ENCODE measurements at places on chromosomes 16 and 17.

DNA sequence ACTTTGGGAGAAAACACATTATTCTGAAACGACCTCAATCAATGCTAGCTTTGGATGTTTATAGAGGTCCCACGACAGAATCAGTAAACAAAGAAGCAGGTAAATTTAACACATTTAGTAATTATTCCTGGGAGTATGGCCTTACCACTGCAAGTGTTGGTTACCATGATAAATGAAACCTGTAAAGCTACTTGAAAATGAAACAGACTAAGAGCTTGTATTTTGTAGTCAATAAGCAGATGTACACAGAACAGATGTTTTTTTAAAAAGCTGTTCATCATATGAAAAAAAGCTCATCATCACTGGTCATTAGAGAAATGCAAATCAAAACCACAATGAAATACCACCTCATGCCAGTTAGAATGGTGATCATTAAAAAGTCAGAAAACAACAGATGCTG is 295.3 kb upstream of the XYLT1 start:
- no peak for DNase-seq

DNA sequence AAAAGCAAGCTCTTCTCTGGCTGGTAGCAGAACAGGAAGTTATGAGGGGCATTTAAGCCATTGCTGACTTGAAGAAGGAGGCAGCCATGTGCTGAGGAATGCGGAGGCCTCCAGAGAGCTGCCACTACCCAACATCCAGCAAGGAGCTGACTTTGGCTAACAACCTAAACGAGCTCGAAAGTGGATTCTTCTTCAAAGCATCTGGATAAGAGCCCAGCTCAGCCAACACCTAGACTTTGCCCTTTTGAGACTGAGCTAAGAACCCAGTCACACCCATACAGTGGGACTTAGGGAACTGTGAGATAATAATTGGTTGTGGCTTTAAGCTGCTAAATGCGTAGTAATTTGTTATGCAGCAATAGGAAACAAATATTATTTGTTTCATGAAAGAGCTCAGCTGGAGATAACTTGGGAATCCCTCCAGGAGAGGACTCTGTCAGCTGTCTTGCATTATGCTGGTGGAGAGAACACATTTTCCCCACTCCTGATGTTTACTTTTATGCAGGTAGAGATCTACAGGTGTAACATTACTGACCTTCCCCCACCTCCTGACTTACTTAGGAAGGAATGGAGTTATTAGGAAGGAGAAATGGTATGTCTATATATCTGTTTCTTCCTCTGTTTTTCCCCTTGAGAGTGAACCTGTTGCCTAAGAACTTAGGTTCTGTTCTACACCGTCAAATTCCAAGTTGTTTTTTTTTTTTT is 52.7 kb upstream of the ZNF629 start:
- no peak for DNase-seq

DNA sequence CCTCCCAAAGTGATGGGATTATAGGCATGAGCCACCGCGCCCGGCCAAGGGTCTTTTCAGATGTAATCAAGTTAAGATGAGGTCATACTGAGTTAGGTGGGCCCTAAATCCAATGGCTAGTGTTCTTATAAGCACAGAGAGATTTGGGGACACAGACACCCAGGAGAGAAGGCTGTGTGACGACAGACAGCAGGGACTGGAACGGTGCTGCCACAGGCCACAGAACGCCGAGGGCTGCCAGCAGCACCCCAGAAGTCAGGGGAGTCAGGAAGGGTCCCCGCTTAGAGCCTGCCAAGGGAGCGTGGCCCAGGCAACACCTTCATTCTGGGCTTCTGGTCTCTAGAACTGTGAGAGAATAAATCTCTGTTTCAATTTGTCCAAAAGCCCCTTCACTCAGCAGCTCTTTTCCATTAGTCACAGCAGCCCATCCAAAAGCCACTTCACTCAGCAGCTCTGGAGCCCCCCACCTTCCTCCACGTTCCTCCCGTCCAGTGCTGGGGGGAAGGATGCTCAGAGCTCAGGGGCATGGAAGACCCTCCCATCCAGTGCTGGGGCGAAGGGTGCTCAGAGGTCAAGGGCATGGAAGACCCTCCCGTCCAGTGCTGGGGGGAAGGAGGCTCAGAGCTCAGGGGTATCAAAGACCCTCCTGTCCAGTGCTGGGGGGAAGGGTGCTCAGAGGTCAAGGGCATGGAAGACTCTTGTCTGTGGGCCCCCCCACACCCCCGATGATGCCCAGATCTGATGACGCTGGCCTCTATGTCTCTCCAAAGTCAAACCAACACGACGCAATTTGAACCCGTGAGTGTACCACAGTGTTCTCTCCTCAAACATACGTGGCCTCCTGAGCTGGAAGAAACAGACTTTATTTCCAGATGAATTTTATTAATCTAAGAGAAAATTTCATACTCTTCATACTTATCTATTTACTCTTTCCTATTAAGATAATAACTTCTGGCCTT is 11.9 kb downstream of the RAB40B start:
- DNase-seq: no peak

DNA sequence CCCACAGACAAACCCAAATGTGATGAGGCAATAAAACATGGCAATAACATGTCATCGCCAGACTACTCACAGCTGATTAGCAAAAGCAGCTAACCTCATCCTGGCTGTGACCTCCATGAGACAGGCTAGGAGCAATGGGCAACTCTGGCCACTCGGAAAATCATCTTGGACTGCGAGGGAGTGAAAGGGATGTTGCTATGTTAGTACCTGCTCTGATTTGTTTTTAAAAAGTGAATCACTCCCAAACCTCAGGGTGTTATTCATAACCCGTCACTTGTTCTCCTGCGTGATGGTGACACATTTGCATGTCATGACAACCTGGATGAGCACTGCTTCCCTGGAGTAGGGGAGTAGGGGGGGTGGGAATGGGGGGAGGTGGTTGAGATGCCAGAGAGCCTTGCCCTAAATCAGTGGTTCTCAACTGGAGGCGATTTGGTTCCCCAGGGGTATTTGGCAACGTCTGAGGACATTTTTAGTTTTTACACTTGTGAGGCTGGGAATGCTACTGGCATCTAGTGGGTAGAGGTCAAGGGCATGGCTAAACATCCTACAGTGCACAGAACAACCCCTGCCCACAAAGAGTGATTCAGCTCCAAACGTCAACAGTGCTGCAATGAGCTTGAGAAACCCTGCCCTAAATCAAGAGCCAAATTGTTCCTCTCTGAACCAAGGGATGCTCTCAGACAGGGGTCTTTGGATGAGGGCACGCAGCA is 241.7 kb downstream of the SOX9 start:
- DNase-seq: no peak

GRCh38 chr17:79593205-79593604 is 17.6 kb downstream of the RBFOX3 start:
- DNase-seq: no peak

DNA sequence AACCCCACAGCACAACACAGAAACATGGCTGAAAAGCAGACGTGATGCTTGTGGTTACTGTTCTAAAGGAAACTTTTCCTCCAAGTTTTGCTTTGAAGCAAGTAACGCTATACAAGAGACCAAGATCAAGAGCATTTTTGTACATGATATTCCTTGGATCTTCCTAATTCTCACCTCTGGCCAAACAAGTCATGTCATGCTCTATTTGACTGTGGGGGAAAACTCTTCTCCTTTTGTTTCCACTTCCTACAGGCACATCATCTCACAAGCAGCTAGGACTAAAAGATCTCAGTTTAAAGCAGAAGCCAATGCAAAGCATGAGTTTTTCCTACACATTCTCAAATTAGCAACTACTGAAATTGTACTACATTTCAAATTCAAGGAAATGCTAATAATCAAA is 50.7 kb downstream of the CFDP1 start:
- no peak for DNase-seq

DNA sequence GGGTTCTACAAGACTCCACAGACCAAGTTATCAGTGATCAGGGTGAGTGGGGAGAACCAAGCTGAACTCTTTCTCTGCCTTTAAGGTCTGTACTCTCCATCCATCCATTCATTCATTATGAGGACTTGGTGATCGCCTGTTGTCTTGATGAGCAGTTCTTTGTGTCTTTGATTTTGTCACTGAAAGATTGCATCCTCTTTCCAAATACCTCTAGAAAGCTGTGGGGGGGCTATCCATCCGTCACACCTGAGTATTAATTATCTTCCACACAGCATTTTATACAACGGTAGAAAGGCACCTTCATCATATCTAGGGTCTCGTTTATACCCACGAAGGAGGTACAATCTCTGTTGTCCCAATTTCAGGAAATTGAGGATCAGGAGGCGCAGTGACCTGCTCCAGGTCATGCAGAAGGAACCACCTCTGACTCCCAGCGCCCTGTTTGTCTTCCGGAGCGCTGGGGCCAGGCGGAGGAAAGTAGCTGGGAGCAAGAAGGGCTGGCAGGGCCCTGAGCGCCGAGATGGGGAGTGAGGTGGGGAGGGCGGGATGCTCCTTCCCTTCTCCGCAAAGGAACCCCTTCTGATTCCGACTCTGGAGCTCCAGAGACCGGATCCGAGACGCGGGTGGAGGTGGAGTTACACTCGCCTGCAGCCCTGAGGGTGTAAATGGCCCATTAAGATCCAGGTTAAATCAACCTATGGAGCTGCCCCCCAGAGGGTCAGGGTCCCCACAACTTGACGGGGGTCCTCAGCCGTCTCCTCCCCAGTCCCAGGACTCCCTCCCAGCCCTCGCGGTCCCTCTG is 605 bp upstream of the ABAT start:
- no peak for DNase-seq

Data from activated T-cell treated with anti-CD3 and anti-CD28 coated beads for 4 hours (primary cell).